Hematopoietic multipotent progenitor cell treated with erythropoietin and hydrocortisone succinate and interleukin-3 and kit ligand, for 17 days (in vitro differentiated cells): ENCODE measurements at places on chromosomes 5 and 9.

DNA sequence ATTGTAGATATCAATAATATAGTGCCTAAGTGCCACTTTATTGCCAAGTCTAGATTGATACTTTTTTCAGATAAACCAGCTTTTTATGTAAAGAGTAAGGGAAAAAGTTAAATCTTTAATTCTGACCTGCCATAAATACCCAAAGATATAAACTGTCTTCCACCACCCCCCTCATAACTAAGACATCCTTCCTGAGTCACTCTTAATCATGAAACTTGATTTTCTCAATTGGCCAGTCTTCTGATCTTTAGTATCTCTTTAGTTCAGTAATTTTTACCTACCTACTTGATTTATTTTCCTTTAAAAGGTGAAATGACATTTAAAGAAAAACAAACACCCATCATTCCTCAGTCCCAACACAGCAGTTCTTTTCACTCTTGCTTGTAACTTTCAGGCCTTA, 21.8 kb downstream of the C5orf22 start:
- no peak for DNase-seq

GRCh38 chr9:127136880-127137639, 14.6 kb upstream of the ANGPTL2 start:
- DNase-seq = no peak

DNA sequence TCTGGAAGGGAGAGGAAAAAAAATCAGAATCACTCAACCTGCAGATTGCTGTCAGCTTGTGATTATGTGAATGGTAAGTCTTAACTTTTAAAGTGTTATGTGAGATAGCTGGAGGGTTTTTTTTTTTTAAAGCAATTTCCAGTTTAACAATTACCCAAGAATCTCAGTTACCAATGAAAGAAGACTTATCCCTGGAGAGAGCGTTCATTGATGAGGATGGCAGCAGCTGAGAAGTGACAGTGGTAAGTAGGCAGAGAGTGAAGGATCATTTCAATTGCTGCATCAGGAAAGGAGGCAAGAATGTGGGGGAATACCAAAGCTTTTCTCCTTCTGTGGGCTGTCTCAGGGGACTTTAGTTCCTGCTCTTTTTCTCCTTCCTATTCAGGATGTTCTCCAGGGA, 370.2 kb upstream of the C9orf72 start:
- no peak for DNase-seq

GRCh38 chr9:73077625-73078030, 74.0 kb upstream of the ANXA1 start:
- no peak for DNase-seq

DNA sequence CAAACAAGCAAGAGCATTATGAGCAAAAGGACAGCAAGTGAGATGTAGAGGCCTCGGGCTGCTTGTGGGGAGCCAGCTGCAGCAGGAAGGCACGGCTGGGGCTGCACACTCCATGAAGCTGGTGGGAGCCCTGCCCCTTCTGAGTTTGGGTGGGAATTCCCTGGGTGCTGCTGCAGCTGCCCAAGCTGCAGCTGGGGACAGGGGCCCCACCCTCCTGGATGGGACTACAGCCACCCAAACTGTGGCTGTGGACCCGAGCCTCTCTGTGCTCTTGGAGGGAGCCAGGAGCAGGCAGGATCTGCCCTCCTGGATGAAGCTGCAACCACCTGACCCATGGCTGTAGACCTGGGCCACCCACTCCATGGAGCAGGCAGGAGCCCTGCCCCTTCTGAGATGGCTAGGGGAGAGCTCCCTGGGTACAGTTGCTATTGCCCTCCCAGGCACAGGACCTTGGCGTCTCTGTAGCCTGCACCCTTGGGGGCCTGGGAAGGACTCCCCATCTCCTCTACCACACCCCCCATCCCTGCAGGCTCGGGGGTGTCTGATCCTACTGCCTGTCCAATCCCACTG, 159.1 kb downstream of the ERCC6L2 start:
- no peak for DNase-seq

DNA sequence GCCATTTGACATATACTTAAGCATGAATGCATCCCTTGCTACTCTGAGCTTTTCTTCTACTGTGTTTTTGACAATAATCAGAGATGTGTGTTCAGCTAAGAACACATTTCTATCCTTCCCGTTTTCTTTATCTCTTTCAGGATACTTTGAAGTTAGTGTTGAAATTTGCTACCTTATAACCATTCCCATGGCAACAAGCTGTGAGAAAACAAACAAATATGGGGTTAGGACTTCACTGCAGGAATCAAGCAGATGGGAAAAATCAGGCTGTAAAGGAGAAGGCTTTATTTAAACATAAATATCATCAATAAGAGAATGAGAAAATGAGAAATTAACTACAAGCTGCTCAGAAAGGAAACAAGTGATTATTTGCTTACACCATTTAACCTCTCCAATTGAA, 35.2 kb downstream of the ZCCHC9 start:
- no peak for DNase-seq

GRCh38 chr9:111965566-111966019, 69.0 kb downstream of the UGCG start:
- DNase-seq = no peak

DNA sequence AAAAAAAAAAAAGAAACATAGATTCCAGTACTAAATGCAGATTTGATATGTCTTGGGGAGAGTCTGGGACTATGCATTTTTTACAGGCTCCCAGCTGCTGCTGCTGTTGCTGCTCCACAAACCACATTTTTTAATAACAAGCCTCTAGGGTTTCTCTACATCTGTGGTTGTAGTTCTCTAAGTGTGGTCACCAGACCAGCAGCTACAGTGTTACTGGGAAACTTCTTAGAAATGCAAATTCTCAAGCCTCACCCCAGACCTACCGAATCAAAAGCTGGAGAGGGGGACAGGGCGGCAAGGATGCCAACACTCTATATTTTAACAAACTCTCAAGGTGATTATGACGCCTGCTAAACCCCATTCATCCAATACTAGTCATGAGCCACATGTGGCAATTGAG, 293.4 kb upstream of the PTGER4 start:
- DNase-seq = no peak

DNA sequence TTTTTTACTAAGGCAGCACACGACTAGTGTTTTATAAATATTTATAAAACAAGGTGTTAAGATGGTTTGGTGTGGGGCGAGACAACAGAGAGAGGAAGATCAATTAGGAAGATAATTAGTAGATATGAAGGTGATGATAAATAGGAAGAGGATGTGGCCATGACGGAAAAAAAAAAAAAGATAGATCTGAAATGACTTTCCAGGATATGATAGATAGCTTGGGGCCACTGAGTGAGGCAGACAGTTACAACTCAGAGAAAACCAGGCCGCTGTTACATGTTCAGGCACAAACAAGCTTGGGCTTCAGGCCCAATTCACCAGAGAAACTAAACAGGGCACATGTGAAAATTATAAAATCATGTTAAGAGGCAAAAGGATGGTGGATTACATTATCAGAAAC, 43.2 kb downstream of the KIAA0825 start:
- DNase-seq = no peak

DNA sequence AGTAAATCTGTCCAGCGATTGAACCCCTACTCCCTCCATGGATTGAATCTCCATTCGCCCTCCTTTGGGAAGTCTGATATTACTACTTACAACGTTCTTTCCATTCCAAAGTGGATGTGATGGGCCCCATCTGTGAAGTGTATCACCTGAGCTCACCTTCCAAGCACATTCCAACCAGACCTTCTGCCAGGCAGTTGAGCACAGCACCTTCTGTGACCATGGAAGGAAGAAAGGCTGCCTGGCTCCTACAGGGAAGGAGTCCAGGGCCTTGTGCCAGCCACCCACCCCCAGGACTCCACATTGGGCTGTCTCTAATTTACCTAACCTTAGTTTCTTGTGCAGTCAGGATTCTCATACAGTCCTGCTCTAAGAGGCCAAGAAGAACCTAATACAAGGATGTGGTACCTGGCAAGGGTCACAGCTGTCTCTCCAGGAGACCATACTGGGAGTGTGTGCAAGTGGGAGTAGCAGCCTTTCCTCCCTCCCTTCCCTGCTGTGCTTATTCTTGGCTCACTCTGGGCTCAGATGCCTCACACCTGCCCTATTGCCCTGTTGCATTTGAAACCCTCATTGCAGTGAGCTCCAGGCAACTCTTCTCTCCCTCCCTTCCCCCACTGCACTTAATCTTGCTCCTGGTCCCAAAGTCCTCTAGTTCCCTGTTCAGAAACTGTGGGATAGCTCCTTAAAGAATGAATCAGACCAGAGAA, 116.1 kb downstream of the NRG2 start:
- DNase-seq = no peak
